ENCODE measurements at places on chromosomes 11 and 22.

DNA sequence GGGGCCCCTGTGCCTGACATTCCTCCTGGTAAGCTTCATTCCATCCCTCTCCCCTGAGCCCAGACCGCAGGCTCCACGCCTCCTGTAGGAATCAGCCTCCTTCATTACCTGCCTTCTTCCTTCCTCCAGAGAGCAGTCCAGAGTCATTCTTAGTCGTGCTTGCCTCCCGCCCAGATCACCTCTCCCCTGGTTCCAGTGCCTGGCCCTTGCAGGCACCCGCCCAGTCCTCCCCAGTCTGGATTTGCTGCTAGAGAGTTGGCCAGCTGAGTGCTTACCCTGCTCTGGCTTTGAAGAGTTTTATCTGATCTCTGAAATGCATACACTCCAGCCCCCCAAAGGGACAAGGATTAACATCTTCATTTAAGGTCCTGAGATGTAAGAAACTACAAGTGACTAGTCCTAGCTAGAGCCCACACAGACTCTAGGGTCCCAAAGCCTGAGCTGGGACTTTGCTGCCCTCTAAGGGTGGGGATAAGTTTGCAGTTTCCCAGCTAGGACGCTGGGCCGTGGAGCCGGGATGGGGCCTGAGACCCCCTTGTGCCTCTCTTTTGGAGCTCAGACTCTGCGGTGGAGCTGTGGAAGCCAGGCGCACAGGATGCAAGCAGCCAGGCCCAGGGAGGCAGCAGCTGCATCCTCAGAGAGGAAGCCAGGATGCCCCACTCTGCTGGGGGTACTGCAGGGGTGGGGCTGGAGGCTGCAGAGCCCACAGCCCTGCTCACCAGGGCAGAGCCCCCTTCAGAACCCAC lies 1.6 kb downstream of the NR1H3 start:
- DNase-seq: no peak

DNA sequence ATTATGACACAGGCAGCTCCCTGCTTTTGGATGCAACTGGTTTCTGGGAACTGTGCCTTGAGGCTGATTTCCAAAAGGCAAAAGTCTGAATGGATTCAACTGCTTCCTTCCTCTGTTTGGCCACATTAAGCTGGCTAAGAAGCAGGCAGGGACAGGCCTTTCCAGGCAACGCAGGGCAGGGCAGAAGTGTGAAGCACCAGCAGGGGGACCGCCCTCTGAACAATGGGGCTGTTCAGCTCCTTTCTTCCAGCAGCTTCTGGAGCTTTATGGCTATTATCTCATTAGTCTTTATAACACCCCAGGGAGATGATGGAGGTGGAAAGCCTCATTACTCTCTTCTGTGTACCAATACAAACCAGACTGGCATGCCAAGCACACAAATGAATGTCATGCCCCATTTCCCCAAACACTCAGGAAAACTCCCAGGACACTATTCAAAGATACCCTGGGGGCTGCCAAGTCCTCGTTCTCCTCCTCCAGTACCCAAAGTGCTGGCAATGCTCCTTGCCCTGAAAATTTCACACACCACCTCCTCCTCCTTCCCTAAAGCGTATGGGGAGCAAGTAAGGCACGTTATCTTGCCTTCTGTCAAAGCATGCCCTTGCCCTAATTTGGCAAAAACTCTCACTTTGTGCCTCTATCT lies 21.3 kb downstream of the MORC2 start:
- DNase-seq: peak; percentile 31

GRCh38 chr11:83661491-83662350 lies 375.6 kb upstream of the CCDC90B start:
- no peak for DNase-seq

DNA sequence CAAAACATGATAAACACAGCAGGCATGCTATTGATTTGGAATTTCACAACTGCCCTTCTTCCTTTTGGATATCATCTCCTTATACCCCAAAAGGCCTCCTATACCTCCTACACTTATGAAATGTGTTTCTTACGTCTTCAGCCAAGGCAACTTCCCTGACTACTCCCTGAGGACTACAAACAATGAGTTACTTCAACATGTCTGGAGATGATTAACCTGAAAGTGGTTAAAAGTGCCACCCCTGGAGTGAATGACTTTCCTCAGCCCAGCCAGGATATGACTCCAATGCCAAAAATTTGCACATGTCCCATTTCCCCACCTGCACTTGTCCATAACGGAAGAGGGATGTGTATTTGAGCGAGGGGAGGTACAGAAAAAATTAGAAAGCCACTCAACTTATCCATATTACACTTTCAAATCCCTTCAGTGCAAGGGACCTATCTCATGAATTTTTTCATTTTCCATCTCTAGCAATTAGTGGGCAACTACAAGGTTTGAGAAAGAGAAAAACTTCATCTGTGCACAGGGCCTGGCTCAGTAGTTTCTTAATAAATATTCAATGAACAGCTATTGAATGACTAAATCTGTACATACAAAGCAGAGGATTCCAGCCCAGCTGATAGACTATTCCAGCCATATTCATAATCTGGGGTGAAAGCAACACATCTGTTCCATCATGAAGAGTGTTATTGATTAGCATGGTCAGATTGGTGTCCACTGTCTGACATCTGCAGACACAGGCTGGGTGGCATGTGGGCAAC lies 36.8 kb downstream of the KIRREL3 start:
- no peak for DNase-seq

GRCh38 chr11:7522121-7522520 lies 8.3 kb downstream of the PPFIBP2 start:
- no peak for DNase-seq

DNA sequence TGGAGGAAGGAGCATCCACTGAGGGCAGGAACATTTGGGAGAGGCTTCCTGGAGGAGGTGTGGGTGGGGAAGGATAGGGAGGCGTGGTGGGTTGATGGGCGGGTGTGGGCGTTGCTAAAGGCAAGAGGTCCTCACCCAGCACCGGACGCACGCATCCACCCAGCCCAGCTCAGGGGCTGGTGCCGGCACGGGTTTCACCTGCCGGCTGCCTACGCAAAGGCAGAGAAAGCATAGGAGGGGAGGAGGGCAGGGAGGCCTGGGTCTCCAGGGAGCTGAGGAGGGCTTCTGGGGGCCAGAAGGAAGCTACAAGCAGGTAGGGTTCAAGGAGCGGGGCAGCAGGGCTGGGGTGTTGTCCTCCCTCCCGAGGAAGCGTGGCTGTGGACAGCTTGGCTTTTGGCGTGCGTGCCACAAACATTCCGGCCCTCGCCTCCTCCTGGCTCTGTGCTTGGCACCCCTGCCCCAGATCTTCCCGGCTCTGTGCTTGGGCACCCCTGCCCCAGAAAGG lies 7.8 kb downstream of the SSH3 start:
- no peak for DNase-seq

DNA sequence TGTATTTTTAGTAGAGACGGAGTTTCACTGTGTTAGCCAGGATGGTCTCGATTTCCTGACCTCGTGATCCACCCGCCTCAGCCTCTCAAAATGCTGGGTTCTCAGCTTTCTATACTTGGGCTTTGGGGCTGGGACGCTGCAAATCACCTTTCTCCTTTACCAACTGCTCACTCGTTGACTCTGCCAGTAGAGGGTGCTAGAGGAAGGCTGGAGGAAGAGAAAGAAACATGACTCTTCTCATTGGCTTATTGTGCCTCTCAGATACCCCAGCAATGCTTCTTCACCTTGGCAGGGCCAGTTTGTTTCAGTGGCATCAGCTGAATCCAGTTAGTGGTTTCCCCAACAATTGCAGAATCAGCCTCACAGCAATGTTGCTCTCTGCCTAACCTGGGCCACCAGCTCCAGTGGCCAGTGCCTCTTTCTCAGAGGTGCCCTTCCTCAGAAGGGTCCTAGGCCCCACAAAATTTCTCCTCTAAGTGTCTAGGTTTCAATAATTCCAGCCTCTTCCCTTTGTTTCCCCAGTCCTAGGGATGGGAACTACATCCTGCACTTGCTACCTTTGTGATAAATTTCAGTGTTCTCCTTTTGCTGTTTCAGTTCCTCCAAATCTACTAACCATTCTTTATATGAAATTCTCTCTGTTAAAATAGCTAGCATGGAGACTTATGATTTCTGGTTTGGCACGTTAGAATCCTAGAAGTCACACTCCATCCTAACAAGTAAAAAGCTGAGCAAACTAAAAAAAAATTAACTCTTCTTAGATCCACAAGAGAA lies 71.5 kb upstream of the VSTM5 start:
- peak; percentile 58 for DNase-seq

- DNase-seq: no peak
Measured at GRCh38 chr11:976431-977160, 50.9 kb downstream of the AP2A2 start.

DNA sequence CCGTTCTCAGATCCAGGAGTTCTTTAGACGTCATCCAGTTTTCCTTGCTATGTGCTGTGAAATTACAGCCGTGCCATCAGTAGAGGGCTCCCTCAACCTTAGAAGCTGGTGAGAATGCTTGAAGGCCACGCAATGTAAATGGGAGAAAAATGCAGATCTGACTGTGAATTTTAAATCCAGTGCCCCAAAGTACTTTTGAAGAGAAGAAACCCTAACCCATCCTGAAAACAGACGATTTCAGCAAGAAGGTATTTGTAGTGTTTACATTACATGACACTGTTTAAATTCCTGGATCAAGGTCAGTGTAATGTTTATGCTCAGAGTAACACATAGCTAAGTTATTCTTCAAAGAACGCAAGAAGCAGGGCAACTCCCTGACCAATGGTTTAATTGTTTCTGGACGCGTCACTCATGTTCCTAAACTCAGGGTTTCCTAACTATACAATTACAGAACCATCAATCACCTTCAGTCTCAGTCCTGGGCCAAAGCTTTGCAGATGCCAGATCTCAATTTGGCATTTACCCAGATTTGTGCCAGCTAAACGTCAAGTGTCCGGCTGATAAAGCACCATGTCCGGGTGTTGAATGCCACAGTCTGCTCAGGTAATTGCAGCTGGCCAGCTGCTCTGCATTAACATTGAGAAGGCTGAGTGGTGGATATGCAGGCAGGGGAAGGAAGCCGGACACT lies 38.2 kb downstream of the ADAMTS8 start:
- DNase-seq: peak; percentile 28

DNA sequence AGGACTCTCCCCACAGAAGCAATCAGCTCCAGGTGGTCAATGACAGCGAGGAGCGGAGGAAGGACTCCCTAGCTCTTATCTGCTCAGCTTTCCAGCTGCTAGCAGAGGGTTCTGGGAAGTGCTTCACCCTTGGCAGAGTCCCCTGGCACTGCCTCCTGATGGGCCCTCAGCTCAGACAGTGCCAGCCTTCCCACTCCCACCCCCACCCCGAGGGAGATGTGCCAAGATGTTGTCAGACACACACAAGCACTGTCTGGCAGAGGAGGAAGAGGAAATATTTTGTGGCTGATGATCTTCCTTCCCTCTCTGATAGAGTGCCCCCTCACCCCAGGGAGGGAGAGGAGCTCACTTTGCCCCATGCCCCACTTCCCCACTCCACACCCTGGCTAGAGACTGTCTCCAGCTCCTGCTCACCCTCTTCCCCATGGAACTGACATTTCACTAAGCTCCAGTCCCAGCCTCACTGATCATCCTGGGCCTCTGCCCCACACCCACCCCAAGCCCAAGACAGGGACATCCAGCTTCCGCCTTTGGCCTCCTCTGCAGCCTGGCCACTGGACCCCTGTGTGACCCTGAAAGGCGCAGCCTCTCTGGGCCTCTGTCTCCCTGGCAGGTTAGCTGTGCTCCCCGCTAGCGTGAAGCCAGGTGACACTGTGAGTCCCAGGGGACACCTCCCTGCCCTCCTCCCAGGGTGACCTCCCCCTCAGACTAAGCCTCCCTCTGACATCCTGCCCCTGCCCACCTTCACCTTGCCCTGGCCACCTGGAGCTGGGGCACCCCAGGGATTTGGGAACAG lies 44.5 kb downstream of the SLCO2B1 start:
- DNase-seq: peak; percentile 71

DNA sequence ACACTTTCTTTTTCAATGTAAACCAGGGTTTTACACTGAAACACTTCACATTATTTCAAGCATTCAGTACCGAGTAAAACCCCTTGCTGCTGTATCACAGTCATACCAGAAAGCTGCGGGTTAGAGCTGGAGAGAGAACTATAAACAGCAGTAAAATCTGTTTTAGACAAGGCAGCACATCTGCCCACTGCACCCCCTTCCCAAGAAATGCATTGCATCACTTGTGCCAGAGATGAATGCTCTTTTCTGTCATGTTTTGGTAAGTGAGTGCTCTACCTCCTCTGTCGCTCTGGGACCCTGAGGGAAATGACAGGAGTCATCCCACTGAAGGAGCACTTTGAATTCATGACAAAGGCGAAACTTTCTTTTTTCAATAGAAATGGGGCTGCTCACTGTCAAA lies 107.2 kb downstream of the MAML2 start:
- DNase-seq: no peak

DNA sequence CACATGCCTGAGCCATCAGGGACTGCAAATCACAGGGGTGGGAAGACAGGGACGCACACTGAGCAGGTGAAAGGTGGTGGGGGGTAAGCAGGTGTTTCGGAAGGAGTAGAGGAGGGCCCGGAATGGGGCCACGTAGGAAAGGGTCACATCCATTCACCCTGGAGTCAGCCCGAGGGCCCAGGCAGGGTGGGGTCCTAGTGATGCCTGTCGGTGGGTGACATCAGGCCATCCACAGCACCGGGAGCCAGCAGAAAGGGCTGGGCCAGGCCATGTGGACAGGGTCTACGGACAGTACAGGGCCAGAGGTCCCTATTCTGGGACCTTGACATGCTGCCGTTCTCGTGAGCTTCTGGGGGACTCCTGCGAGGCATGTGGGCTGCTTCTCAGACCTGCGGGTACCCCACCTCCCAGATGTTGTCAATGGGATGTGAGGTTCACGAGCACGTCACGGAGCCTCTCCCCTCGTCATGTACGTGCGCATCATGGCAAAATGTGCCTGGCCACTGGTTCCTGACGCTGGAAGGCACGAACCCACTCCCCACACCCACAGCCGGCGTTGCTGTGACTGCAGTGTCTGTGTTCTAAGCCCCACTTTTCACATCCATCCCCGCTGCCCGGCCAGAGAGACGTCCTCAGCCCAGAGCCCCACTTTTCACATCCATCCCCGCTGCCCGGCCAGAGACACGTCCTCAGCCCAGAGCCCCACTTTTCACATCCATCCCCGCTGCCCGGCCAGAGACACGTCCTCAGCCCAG lies 84.1 kb downstream of the FBLN1 start:
- no peak for DNase-seq

- DNase-seq: no peak
Measured at GRCh38 chr11:61445516-61445915, 15.6 kb downstream of the SDHAF2 start.

DNA sequence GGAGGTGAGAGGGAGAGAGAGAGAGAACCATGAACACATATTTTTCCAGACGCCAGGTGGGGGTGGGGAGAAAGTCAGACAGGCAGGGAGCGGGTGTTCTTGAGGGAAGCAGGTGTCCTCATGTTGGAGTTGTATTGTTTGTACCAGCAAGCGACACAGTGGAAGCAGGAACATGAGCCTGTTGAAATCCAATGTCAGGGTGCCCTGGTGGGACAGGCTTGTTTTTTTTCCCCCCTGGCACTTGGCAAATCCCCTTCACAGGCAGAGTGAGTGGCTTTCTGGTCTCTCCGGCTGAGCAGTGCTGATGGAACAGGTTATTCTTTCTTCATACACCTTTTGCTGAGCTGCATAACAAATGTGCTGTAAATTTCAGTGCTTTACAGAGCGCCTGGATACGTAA lies 125.6 kb downstream of the GRIK4 start:
- DNase-seq: no peak
